ENCODE measurements at places on chromosomes 2 and 18. TPM values are rescaled to one million over a fixed set of nuclear protein-coding genes. Genes with fewer than 3 reads are reported as not detected.

SULT1C2 gene
- not detected for total RNA-seq

RGPD4 gene
- total RNA-seq, result not detected

IL37 gene
- not detected for total RNA-seq

VSNL1 gene
- total RNA-seq, result not detected

SERPINB2 gene
- total RNA-seq, result 0.16 TPM

TMEM178A gene
- total RNA-seq, result not detected

ORC2 gene
- 25.5 TPM for total RNA-seq

CCDC74B gene
- total RNA-seq, result 0.94 TPM

DUSP19 gene
- total RNA-seq, result 1.8 TPM

FN1 gene
- total RNA-seq, result 3,127 TPM

ALKAL2 gene
- not detected for total RNA-seq

FAM110C gene
- total RNA-seq, result 0.13 TPM

UGT1A5 gene
- total RNA-seq, result not detected

TBC1D8 gene
- total RNA-seq, result 92.5 TPM

C2orf72 gene
- 0.16 TPM for total RNA-seq

CAMKMT gene
- 2.6 TPM for total RNA-seq

MARCO gene
- not detected for total RNA-seq

KIF1A gene
- total RNA-seq, result not detected

NCKAP5 gene
- total RNA-seq, result 1.4 TPM

TTL gene
- total RNA-seq, result 14.9 TPM

BOLL gene
- not detected for total RNA-seq

MROH2A gene
- total RNA-seq, result not detected

NEB gene
- total RNA-seq, result 1.1 TPM

TLX2 gene
- total RNA-seq, result not detected

LBX2 gene
- 1.3 TPM for total RNA-seq

SH3RF3 gene
- total RNA-seq, result 3.1 TPM

OSBPL1A gene
- 6.8 TPM for total RNA-seq

HOXD8 gene
- total RNA-seq, result 12.6 TPM

LOXHD1 gene
- total RNA-seq, result 0.16 TPM

HOXD12 gene
- total RNA-seq, result not detected

STARD6 gene
- not detected for total RNA-seq

CGREF1 gene
- 2.3 TPM for total RNA-seq

KCMF1 gene
- total RNA-seq, result 21.9 TPM

SLC19A3 gene
- total RNA-seq, result not detected

RAB6C gene
- total RNA-seq, result not detected

KYNU gene
- 1.1 TPM for total RNA-seq

NOSTRIN gene
- 6.1 TPM for total RNA-seq

OTOF gene
- total RNA-seq, result 11.8 TPM

REG1B gene
- not detected for total RNA-seq

CRYGC gene
- not detected for total RNA-seq

ASB18 gene
- total RNA-seq, result not detected

ARL5A gene
- 168 TPM for total RNA-seq

Measured in bladder microvascular endothelial cell (primary cell).